ENCODE measurements at places on chromosomes 7 and 10.

- no peak for DNase-seq
Observed at GRCh38 chr7:137695942-137696341, 150.8 kb downstream of the DGKI start.

DNA sequence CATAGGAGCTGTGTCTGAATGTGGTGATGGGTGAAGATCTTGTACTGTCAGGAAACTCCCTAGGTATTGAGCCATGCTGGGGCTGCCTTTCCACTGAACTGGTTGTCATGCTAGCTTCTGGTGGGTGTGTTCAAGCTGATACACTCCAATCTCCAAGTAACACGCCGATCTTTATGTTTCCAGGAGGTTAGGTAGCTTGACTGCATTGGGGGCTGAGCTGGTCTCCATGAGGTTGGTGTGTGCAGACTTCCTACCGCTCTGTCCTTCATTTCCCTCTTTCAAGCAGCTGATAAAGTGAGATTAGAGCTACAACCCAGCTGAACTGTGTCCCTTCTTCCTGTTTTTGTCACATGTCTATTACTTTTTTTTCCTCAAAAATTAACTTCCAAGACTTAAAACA is 265.5 kb downstream of the ANKRD30A start:
- no peak for DNase-seq

GRCh38 chr10:14040787-14041631 is 289.7 kb downstream of the FRMD4A start:
- DNase-seq, result no peak

DNA sequence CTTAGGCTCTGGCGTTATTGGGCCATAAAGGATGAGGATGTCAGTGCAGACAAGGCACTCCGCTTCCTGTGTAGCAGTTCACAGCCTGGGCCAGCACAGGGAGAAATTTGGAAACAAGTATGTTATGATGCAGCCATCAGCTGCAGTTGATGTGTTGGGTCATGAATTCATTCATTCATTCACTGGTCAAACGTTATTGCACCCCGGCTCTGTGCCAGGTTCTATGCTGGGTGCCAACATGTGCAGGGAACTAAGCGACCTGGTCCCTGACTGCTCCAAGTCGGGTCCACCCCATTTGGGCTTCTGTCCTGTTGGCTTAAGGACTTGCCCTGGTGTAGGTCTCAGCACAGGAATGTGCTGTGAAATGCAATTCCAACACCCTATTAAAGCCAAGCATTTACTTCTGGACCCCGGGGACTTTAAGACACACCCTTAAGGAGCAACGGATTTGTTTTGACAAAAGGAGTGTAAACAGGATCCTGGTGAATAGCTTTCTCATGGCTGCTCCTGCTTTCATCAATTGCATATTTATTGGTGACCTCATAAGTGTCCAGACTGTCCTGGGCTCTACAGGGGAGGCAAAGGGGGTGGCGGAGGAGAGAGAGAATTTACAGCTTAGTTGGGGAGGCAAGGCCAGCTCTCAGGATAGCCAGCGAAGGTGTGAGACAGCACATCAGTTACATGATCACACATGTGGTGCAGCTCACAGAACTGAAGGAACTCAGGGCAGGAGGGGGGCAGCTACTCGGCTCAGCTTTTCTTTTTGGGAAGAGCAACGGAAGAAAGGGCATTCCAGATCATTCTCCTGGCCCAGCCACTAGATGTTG is 158.6 kb downstream of the GRK5 start:
- DNase-seq, result no peak

DNA sequence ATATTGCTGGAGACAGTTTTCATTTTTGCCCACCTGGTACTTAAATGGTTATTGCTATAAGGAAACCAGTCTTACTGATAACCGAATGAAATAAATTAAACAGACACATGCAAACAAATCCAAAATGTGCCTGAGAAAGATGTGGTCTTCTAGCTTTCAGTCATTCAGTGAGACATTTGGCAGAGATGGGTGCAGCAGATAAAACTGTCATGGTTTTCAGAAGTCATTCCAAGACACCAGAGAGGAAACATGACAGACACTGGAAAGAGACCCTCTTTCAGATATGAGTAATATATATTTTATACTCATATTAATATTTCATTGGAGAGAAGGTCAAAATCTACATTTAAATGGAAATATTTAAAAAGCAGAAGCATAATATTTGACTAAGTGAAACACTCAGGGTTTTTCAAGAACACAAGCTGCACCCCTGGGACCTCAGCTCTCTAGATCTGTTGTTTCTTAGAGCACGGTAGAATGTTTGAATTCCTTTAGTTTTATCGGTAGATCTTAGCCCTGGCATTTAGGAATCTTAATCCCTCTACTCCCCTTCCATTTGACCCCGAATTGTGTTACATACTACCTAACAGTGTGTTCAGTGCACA is 246.1 kb downstream of the AUTS2 start:
- DNase-seq, result no peak

DNA sequence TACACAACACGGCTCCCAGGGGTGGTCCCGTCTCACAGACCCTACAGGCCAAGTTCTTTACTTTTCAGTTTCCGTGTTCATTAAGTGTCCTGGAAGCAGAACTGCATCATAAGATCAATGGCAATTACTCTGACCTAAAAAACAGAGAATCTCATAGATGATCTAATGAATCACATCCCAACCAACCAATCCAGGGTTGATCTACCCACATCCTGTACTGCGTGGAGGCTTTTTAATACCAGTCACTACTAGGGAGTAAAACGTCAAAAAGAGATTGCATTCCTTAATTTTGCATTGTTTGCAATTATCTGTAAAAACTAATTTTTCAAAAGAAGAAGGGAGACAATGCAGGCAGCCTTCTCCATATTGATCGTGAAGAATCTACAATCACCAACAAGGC is 72.6 kb downstream of the PARD3 start:
- no peak for DNase-seq

- peak; percentile 46 for DNase-seq
Observed at GRCh38 chr10:3048119-3049019, 19.0 kb upstream of the PFKP start.

- DNase-seq, result no peak
Observed at GRCh38 chr10:131041441-131041840, 270.1 kb downstream of the TCERG1L start.

- DNase-seq, result no peak
Observed at GRCh38 chr7:31058122-31058521, 6.0 kb downstream of the ADCYAP1R1 start.

DNA sequence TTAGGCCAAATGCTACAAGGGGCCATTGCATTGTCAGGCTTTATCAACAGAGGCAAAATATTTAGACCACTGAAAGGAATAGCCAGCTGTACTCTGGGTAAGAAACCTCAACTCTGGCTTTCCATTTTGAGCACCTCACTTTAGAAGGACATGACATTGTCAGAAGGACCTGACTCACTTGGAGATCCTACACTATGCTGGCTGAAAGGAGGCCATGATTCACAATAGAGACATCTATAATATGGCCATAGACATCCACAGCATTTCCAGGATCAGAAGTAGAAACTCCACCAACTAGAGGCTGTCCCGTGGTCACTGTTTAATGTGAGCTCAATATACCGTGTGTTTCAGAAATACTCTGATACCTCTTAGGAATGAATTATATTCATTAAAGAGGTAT is 140.9 kb downstream of the BTAF1 start:
- DNase-seq, result no peak

DNA sequence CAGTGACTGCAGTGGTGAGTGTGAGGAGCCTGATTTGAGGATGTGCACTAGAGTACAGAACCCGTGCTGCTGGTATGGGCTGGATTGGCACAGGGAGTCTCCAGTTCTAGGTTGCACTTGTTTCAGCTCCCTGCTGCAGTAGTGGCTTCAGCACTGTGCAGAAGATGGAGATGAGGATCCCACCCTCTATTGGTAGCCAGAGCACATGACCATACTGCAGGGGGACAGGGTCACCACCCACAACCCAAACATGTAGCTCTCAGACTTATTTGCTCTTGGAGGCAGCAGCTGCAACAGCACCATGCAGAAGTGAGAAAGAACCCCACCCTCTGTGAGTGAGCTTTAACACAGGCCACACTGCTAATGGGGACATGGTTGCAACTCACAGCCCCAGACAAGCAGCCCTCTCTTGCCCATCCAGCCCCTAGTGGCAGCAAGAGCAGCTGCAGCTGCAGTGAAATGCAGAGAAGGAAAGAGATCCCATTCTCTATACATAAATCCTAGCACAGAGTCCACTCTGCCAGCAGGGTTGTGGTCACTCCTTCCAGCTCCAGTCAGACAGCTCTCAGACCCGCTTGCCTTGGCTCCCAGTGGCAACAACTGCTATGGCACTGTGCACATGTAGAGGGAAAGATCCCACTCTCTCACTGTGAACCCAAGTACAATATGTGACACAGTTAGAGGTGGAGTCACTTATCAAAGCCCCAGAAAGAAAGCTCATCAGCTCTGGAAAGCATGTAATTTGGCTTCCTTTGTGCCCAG is 51.4 kb upstream of the SCIN start:
- no peak for DNase-seq

GRCh38 chr10:125871338-125871737 is 9.8 kb downstream of the DHX32 start:
- DNase-seq, result no peak

DNA sequence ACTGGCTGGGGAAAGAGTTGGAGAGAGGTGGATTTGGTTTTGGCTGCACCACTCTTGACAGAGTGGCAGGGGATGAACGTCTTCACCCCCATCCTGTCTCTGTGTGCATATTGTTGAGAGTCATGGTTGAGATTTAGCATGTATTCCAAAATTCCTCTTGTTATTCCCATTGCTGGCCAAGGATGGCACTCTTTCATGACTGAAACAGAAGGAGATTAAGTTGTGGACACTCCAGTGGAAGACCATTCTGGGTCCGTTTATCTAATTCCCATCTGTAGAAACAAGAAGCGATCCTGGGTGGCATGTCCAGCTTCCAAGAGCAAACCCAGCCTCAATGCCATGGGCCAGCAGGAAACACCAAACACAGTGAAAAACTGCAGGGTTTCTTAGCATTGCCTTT is 469.0 kb upstream of the IGFBP3 start:
- DNase-seq, result no peak

DNA sequence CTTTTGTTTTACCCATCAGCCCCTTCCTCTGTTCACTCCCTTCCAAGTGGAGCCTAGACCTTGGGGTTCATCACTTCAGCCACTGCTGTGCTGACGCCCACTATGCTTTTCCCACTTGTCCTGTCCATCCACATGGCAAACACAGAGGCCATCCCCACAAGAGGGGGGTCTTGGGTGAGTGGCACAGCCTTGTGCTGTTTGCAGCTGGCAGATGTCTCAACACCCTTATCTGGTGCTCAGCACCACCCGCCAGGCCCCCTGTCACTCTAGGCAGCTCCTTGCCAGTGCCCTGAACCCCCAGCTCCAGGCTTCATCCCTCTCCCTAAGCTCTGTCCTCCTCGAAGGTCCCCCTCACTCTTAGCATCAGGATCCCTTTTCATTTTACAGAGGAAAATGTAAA is 13.1 kb downstream of the BLVRA start:
- DNase-seq, result no peak

DNA sequence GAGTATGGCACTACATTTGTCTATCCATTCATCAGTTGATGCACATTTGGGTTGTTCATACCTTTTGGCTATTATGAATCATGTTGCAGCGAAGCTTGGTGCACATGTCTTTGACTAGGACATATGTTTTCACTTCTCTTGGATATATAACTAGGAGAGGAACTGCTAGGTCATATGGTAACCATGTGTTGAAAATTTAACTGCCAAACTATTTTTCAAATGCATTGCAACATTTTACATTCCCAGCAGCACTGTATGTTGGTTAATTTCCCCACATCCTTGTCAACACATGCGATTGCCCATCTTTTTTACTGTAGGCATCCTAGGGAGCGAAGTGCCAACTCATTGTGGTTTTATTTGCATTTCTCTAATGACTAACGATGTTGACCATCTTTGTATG is 183.4 kb downstream of the PRKCQ start:
- DNase-seq, result no peak

DNA sequence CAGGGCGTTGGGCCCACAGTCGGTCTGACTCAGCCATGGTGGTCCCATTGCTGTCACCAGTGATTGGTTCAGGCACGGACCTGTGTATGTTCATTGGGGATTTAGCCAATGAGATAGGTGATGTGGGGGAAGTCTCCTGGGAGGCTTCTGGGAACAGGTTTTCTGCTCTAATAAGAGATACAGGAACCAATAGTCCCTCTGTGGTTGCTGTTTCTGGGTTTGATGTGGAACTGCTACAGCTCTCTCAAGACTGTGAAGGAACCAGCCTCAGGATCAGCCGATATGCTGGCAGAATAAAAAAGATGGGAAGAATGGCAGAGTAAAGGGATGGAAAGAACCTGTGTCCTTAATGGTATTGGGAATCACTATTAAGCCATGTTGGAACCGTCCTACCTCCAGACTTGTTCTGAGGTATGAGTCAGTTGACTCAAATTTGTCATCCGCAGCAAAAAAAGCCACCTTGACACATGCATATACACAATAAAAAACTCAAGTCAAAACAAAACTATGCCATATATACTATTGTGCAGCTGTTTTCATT is 70.6 kb downstream of the MCMBP start:
- no peak for DNase-seq

DNA sequence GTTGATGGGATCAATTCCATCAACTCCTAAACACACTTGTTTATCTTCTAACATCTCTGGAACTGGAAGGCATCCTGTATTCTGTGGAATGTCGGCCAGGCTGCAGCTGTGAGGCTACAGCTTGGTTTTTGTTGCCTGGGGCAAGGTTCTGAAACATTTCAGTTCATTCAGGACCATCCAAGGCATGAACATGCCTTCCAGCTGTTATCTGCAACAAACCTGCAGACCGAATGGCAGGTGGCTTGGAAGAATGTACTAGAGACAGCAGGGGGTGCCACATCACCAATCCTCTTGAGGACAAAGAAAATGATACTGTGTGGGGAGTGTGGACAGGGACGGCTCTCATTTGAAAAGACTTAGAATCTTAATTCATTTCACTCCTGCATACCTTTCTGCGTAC is 12.4 kb downstream of the PAPOLB start:
- peak; percentile 18 for DNase-seq

DNA sequence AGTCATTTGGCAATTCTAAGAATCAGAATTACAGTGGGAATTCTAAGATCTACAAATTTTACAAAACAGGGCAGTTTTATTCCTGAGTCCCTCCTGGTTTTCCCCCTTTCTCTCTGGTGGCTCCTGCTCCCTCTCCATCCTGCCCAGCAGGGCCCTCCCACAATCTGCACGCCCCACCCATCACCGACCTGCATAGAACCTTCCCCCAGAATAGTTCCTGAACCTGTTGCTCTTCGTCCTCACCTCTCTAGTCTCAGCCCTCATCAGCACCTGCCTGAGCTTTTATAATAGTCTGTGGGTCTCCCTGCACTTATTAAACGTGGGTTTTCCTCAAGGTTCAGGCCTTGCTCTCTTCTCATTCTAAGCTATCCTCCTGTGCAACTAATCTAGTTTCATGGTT is 49.1 kb upstream of the MNX1 start:
- DNase-seq, result no peak

GRCh38 chr7:25028370-25029021 is 48.5 kb upstream of the OSBPL3 start:
- DNase-seq, result no peak

- no peak for DNase-seq
Observed at GRCh38 chr10:17808971-17809841, at the start of gene MRC1. MRC1 (plus strand) TSS chr10:17809348; CDS start chr10:17809466, 118 bp downstream.

GRCh38 chr10:60654813-60655464 is 123.3 kb upstream of the CDK1 start:
- DNase-seq, result no peak

All from substantia nigra (tissue), 51 donors.